Uterine smooth muscle cell (primary cell): ENCODE measurements at places on chromosomes 13 and 19. TPM values are rescaled to one million over a fixed set of nuclear protein-coding genes. Genes with fewer than 3 reads are reported as not detected.

LILRB1 gene
- not detected in 2 replicates for total RNA-seq

ELAVL1 gene
- total RNA-seq: 39.5 and 66.5 TPM in 2 replicates

ECSIT gene
- total RNA-seq: 42.2 and 47.6 TPM in 2 replicates

NCAN gene
- total RNA-seq: under 0.01 TPM in 1 of 2 replicates, not detected in the other

PRODH2 gene
- total RNA-seq: not detected in 2 replicates

HPN gene
- total RNA-seq: not detected in 2 replicates

ZNF880 gene
- total RNA-seq: 23.8 and 28.4 TPM in 2 replicates

FARP1 gene
- 27.1 and 34.0 TPM in 2 replicates for total RNA-seq

BICRA gene
- 7.6 and 7.9 TPM in 2 replicates for total RNA-seq

UPF3A gene
- 23.5 and 41.1 TPM in 2 replicates for total RNA-seq

PCDH17 gene
- total RNA-seq: not detected in 2 replicates

B3GNT8 gene
- total RNA-seq: 1.5 TPM in 2 replicates

WDR88 gene
- not detected in 2 replicates for total RNA-seq

IRF2BP1 gene
- 29.3 and 34.6 TPM in 2 replicates for total RNA-seq

CYSLTR2 gene
- not detected in 2 replicates for total RNA-seq

COL4A2 gene
- total RNA-seq: 97.1 and 313 TPM in 2 replicates

CYP4F3 gene
- not detected in 2 replicates for total RNA-seq

FGF9 gene
- 0.11 and 0.12 TPM in 2 replicates for total RNA-seq

SOHLH2 gene
- 1.5 and 2.1 TPM in 2 replicates for total RNA-seq

ACP5 gene
- 2.7 and 9.9 TPM in 2 replicates for total RNA-seq

IGSF23 gene
- not detected in 2 replicates for total RNA-seq

ZNF585A gene
- 4.4 and 8.2 TPM in 2 replicates for total RNA-seq

SERPINE3 gene
- under 0.01 TPM in 2 replicates for total RNA-seq

ZNF208 gene
- 0.25 TPM in 1 of 2 replicates, not detected in the other for total RNA-seq

SH2D3A gene
- total RNA-seq: not detected in 2 replicates

TARM1 gene
- not detected in 2 replicates for total RNA-seq

QPCTL gene
- 15.6 and 24.7 TPM in 2 replicates for total RNA-seq

ADGRE3 gene
- total RNA-seq: under 0.01 TPM in 1 of 2 replicates, not detected in the other

ZNF575 gene
- 0.11 and 0.37 TPM in 2 replicates for total RNA-seq

ATP7B gene
- total RNA-seq: 2.3 and 4.1 TPM in 2 replicates

TIMM29 gene
- total RNA-seq: 41.1 and 42.7 TPM in 2 replicates

ZNF429 gene
- total RNA-seq: 2.2 and 4.5 TPM in 2 replicates

FLT1 gene
- total RNA-seq: 3.1 and 6.2 TPM in 2 replicates

SLITRK1 gene
- total RNA-seq: not detected in 2 replicates

ERICH6B gene
- not detected in 2 replicates for total RNA-seq

SLC17A7 gene
- not detected in 2 replicates for total RNA-seq

MBD3L2B gene
- not detected in 2 replicates for total RNA-seq

LPAR6 gene
- total RNA-seq: 7.4 and 14.2 TPM in 2 replicates

RHPN2 gene
- total RNA-seq: 2.0 and 3.5 TPM in 2 replicates

WIZ gene
- total RNA-seq: 6.2 and 8.5 TPM in 2 replicates

CERS1 gene
- total RNA-seq: 0.89 and 1.1 TPM in 2 replicates

NLRP9 gene
- not detected in 2 replicates for total RNA-seq

DCT gene
- under 0.01 and 0.12 TPM in 2 replicates for total RNA-seq

MEIOSIN gene
- total RNA-seq: not detected in 2 replicates

APC2 gene
- 0.44 and 0.50 TPM in 2 replicates for total RNA-seq

CGB2 gene
- not detected in 2 replicates for total RNA-seq

CEACAM16 gene
- not detected in 2 replicates for total RNA-seq

SIAH3 gene
- total RNA-seq: under 0.01 TPM in 2 replicates

TRPM4 gene
- 10.2 and 17.1 TPM in 2 replicates for total RNA-seq

MCEMP1 gene
- total RNA-seq: not detected in 2 replicates

REX1BD gene
- 56.5 and 76.9 TPM in 2 replicates for total RNA-seq

ZNF486 gene
- total RNA-seq: 7.2 and 8.7 TPM in 2 replicates

PSG1 gene
- total RNA-seq: 0.22 and 0.62 TPM in 2 replicates
